ENCODE measurements at places on chromosomes 5 and 9. TPM values are rescaled to one million over a fixed set of nuclear protein-coding genes. Genes with fewer than 3 reads are reported as not detected.

GRCh38 chr9:105672711-105673234 lies 10.5 kb downstream of the TAL2 start:
- H3K4me1 ChIP-seq = no peaks in the 10 kb centered on the region
- no peaks in the 10 kb centered on the region for H3K36me3 ChIP-seq
- no peaks in the 10 kb centered on the region for H3K27me3 ChIP-seq
- no peak for DNase-seq

GRCh38 chr5:14706615-14707021 lies 42.1 kb downstream of the OTULIN start:
- H3K36me3 ChIP-seq = peaks cover 19% of the 10 kb centered on the region
- no peaks in the 10 kb centered on the region for H3K27me3 ChIP-seq
- peak; percentile 65 for DNase-seq
- H3K27ac ChIP-seq = peak overlapping the region; percentile 36

- H3K27ac ChIP-seq = no peak overlapping the region
- DNase-seq = no peak
- H3K4me1 ChIP-seq = no peaks in the 10 kb centered on the region
- no peaks in the 10 kb centered on the region for H3K36me3 ChIP-seq
Observed at GRCh38 chr5:38466424-38467189, 89.8 kb downstream of the LIFR start.

- no peak overlapping the region for H3K27ac ChIP-seq
- no peaks in the 10 kb centered on the region for H3K36me3 ChIP-seq
- no peak for DNase-seq
- H3K4me3 ChIP-seq = no peak overlapping the region
- H3K27me3 ChIP-seq = no peaks in the 10 kb centered on the region
Observed at GRCh38 chr9:70998962-70999361, 122.5 kb downstream of the TRPM3 start.

Gene CCL21
- polyA plus RNA-seq = not detected

Gene NEUROG1
- polyA plus RNA-seq = not detected

Gene CBY3
- not detected for polyA plus RNA-seq

DNA sequence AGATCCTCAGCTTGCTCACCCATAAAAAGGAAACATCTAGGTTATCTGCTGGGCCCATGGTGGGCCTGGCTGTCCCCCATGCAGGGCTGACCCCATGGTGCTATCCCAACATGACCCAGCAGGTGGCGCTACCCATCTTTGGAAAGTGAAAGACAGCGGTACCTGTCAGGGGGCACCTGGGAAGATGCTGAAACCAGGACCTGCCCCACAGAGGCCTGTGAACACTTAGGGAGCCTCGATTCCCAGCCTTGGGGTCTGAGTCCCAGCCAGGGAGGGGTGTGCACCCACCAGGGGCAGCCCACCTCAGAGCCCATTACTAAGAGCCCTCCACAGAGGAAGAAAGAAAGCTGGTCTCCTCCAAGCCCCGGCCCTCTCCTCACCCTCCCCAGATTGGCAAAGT lies 46.6 kb upstream of the IPPK start:
- H3K27ac ChIP-seq = no peak overlapping the region
- H3K36me3 ChIP-seq = peaks cover 48% of the 10 kb centered on the region
- no peak overlapping the region for H3K4me3 ChIP-seq
- DNase-seq = peak; percentile 76
- H3K4me1 ChIP-seq = peaks cover 16% of the 10 kb centered on the region

Gene PTCD2
- polyA plus RNA-seq = 2.6 TPM

Gene NR2F1
- polyA plus RNA-seq = not detected

- H3K36me3 ChIP-seq = no peaks in the 10 kb centered on the region
- no peaks in the 10 kb centered on the region for H3K4me1 ChIP-seq
- H3K27me3 ChIP-seq = no peaks in the 10 kb centered on the region
- no peak for DNase-seq
- no peak overlapping the region for H3K27ac ChIP-seq
- H3K4me3 ChIP-seq = no peak overlapping the region
Observed at GRCh38 chr9:34479431-34479866, 20.8 kb downstream of the DNAI1 start.

- no peaks in the 10 kb centered on the region for H3K27me3 ChIP-seq
- peaks cover 35% of the 10 kb centered on the region for H3K4me1 ChIP-seq
- no peaks in the 10 kb centered on the region for H3K36me3 ChIP-seq
- peak within 1 kb of the TSS; percentile 80 for H3K4me3 ChIP-seq
- peak; percentile 100 for DNase-seq
Observed at GRCh38 chr5:115625579-115626444, at the start of gene TMED7. TMED7 (minus strand) TSS chr5:115626036; CDS start chr5:115625792, 244 bp downstream.

DNA sequence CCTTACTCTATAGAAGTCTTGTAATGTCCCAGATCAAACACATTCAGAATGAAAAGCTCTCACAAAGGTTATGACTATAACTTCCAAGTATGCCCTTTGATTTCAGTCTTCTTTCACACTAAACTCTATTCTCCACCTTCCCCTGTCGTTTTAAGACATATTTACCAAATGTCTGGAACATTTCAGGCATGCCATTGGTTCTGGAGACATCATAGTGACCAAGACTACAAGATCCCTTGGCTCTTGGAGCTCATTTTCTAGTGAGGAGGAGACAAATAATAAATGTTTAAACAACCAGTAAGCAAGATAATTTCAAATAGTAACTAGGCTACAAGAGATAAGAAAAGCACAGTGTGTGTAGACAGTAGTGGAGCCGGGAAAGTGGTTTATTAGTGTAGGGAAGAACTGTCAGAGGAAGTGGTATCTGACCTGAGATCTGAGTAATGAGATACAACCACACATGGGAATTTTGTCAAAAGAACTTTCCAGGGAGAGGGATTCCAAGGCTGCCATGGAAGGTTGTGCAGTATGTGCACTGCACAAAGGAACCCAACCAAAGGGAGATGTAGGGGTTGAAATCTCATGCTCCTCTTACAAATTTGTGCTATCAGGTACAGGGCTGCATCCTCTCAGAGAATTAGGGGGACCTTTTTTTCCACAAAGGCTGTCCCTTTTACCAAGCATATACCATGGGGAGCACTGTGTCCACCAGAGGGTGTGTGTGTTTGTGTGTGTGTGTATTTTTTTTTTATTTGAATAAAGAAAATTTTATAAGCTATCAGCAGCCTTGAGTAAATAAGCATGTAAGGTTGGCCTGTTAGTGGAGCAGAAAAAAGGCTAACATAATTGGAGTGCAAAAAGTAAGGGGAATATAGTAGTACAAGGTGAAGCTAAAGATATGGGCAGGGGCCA lies 1279.1 kb upstream of the WWC1 start:
- no peak overlapping the region for H3K27ac ChIP-seq
- no peak for DNase-seq
- no peaks in the 10 kb centered on the region for H3K27me3 ChIP-seq

DNA sequence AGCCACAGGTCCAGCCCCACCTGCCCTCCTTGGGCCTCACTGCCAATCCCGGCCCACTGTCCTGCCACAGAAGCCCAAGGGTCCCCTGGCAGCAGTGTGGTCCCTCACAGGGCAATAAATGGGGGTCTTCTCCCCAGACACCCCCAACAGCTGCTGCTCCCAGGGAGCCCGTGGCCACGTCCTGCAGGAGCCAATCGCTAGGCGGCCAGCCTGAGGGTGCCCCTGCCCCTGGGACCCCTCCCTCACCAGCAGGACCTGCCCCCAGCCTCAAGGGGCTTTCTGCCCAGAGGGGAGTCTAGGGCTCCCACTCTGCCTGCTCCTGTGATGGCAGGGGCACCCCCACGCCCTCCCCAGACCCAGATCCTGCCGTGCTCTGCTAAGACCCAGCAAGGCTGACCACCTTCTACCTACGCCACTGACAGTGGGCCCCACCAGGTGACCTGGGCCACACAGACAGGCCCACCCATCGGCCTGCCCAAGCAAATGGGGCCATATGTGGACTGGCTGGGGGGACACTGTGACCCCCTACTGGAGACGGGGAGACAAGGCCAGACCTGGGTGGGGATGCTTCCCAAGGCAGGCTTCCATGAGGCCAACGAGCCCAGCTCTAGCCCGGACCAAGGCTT lies 17.0 kb downstream of the NOTCH1 start:
- no peak overlapping the region for H3K4me3 ChIP-seq
- H3K27ac ChIP-seq = no peak overlapping the region
- peaks cover 56% of the 10 kb centered on the region for H3K4me1 ChIP-seq
- no peaks in the 10 kb centered on the region for H3K36me3 ChIP-seq
- DNase-seq = no peak

Gene MYOZ3
- not detected for polyA plus RNA-seq

GRCh38 chr5:128904805-128905567 lies 60.3 kb upstream of the SLC27A6 start:
- no peak overlapping the region for H3K4me3 ChIP-seq
- no peak overlapping the region for H3K27ac ChIP-seq
- no peak for DNase-seq
- no peaks in the 10 kb centered on the region for H3K27me3 ChIP-seq
- no peaks in the 10 kb centered on the region for H3K4me1 ChIP-seq
- H3K36me3 ChIP-seq = no peaks in the 10 kb centered on the region

- no peak overlapping the region for H3K27ac ChIP-seq
- no peak for DNase-seq
- H3K4me1 ChIP-seq = no peaks in the 10 kb centered on the region
- H3K36me3 ChIP-seq = no peaks in the 10 kb centered on the region
Observed at GRCh38 chr9:17013010-17013409, 121.8 kb upstream of the CNTLN start.

Gene PCDHB16
- not detected for polyA plus RNA-seq

GRCh38 chr9:94153905-94154304 lies 69.6 kb downstream of the PTPDC1 start:
- no peak overlapping the region for H3K27ac ChIP-seq
- H3K36me3 ChIP-seq = no peaks in the 10 kb centered on the region
- DNase-seq = peak; percentile 29

DNA sequence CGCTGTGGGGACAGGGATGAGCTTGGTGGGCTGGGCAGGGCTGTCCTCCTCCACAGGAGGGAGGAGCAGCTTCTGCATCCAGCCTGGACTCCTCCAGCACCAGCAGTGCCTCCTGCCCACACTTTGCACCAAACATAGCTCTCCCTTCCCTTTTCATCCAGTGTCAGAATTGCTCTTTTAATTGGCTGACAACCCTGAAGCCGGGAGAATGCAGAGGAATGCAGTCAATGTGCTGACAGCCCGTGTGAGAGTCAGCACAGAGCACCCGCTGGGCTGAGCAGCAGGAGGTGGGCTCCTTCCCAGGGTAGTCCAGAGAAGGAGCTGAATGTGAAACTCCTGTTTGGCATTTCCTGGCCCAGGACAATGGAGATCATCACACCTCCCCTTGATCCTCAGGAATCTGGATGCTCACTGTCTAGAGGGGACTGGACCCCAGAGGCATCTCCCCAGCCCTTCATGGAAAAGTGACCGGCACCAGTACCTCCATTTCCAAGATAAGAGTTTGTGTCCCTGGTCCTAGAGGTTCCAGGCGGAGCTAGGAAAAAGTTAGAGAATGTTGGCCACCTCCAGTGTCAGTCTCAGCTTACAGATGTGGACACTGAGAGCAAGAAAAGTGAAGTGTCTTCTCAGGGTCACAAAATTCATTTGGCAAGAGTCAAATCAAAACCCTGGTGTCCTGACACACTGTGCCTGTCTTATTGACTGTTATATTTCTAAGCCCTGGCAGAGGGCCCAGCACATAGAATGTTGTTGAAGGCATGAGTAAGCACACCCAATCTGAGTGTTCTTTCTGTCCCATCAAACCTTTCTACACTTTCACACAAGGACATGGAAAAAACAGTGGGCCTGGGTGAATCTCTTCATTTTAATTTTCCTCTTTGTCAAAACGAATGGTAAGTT lies 202.1 kb downstream of the SNX18 start:
- no peak for DNase-seq
- no peaks in the 10 kb centered on the region for H3K4me1 ChIP-seq
- H3K27ac ChIP-seq = no peak overlapping the region
- no peaks in the 10 kb centered on the region for H3K36me3 ChIP-seq
- H3K4me3 ChIP-seq = no peak overlapping the region
- no peaks in the 10 kb centered on the region for H3K27me3 ChIP-seq

GRCh38 chr5:142386137-142387023 lies 61.6 kb upstream of the SPRY4 start:
- no peak for DNase-seq
- peaks cover 8% of the 10 kb centered on the region for H3K4me1 ChIP-seq
- no peak overlapping the region for H3K27ac ChIP-seq
- no peaks in the 10 kb centered on the region for H3K27me3 ChIP-seq
- H3K36me3 ChIP-seq = no peaks in the 10 kb centered on the region

GRCh38 chr5:175840050-175840841 lies 31.1 kb upstream of the CPLX2 start:
- DNase-seq = peak; percentile 13
- no peaks in the 10 kb centered on the region for H3K36me3 ChIP-seq
- H3K27ac ChIP-seq = no peak overlapping the region

DNA sequence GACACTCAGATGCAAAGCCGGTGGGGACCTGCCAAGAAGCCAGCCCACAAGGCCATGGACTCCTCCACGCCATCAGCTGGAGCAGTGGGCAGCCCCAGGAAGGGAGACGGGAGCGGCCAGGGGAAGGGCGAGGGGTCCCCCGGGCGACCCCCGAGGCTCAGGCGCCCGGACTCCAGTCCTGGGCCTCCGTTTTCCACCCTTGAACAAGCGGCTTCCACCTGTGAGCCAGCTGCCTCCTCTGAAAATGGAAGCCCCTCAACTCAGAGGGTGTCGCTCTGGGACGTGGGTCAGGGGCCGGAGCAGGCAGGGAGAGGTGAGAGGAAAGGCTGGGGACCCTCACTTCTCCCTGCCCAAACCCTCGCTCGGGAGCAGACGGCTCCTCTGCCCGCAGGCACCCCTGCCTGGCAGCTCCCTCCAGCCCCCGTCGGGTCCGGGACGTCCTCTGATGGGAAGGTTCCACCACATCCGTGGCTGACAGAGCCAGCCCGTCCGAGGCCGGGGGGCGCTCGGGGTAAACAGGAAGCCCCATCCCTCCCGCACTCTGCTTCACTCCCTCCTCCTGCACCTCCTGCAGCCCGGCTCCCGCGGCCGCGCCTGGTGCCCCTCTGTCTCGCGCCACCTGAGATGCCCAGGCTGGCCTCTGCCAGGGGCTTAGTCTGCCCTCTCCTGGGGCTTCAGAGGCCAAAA lies 3.7 kb upstream of the EGFL7 start:
- no peak overlapping the region for H3K27ac ChIP-seq
- H3K36me3 ChIP-seq = no peaks in the 10 kb centered on the region
- H3K27me3 ChIP-seq = peaks cover 32% of the 10 kb centered on the region
- peaks cover 7% of the 10 kb centered on the region for H3K4me1 ChIP-seq
- DNase-seq = no peak
- no peak overlapping the region for H3K4me3 ChIP-seq

DNA sequence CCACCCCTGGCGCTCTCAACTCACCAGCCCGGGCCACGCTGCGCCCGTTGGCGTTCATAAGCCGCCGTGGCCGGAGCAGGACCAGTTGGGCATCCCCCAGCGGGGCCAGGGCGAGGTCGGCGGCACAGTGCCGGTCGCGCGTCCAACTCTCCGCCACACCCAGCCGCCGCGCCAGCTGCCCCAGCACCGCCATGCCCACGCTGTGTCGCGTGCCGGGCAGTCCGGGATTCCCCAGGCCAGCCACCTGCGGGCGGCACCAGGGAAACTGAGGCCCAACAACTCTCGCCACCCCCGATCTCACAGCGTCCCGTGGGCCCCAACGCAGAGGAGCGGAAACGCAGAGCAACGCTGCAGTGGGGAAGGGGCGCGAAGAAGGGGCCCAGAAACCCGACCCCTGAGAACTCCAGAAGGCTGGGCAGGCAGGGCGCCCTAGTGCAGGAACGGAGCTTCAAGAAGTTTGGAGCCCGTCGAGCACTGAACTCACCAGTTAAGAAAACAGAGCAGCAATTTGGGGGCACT lies 453 bp downstream of the PTRH1 start:
- H3K4me1 ChIP-seq = peaks cover 38% of the 10 kb centered on the region

Gene LRRC19
- polyA plus RNA-seq = 0.10 TPM
